ENCODE measurements at places on chromosomes 7 and 10. TPM values are rescaled to one million over a fixed set of nuclear protein-coding genes. Genes with fewer than 3 reads are reported as not detected.

GRCh38 chr7:118473271-118473670 is 248.8 kb downstream of the ANKRD7 start:
- H3K36me3 ChIP-seq, result no peaks in the 10 kb centered on the region
- H3K27ac ChIP-seq, result no peak overlapping the region
- H3K4me1 ChIP-seq, result no peaks in the 10 kb centered on the region

- no peaks in the 10 kb centered on the region for H3K27me3 ChIP-seq
- no peaks in the 10 kb centered on the region for H3K36me3 ChIP-seq
- no peak overlapping the region for H3K4me3 ChIP-seq
- DNase-seq, result no peak
Observed at GRCh38 chr10:128307820-128308219, 181.6 kb upstream of the MKI67 start.

GRCh38 chr7:158649279-158649678 is 55.3 kb downstream of the NCAPG2 start:
- no peaks in the 10 kb centered on the region for H3K27me3 ChIP-seq
- no peak overlapping the region for H3K4me3 ChIP-seq
- no peak for DNase-seq

- peaks cover 3% of the 10 kb centered on the region for H3K36me3 ChIP-seq
- peaks cover 19% of the 10 kb centered on the region for H3K4me1 ChIP-seq
- H3K27ac ChIP-seq, result no peak overlapping the region
Observed at GRCh38 chr7:27101171-27101956, 1.1 kb downstream of the HOXA2 start.

Gene DMBT1
- 0.08 TPM for total RNA-seq

Gene FAM25G
- not detected for total RNA-seq

Data from osteocyte (in vitro differentiated cells).